ENCODE measurements at places on chromosomes 12 and 14.

DNA sequence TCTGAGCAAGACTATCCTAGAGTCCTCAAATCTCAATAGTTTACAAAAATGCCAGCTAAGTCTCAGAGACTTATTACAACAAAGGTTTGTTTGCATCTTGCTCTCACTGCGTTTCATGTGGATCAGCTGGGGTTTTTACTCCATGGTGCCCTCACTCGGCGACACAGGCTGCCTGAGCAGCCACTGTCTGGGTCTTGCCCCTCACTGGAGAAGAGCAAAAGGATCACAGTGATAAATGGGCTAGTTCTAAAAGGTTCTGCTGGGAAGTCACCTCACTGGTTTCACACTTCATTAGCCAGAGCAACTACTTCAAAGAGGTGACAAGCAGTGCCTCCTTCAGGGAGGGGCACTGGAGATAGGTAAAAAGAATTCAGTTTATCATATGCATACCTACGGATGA is 392.0 kb downstream of the RPL10L start:
- DNase-seq = no peak

DNA sequence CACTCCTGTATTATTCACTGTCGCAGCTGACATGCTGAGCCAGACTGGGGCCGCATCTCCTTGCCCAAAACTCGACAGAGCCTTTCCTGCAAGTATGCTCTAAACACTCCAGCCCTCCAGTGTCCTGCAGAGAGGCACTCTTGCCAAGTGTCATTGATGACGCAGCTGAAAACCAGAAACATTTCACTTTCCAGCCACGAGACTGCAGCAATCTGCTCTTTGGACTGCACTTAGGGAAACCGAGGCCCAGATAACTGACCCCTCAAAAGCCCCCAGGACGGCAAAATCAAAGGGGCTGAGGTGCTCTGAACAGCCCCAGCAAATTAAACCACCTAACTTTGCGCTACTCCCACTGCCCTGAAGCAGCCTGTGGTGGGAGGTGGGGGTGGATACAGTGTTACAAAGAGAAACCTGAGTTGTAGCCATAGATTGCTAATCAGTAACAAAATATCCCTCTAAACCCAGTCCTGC is 2.6 kb downstream of the CCDC85C start:
- DNase-seq = no peak

DNA sequence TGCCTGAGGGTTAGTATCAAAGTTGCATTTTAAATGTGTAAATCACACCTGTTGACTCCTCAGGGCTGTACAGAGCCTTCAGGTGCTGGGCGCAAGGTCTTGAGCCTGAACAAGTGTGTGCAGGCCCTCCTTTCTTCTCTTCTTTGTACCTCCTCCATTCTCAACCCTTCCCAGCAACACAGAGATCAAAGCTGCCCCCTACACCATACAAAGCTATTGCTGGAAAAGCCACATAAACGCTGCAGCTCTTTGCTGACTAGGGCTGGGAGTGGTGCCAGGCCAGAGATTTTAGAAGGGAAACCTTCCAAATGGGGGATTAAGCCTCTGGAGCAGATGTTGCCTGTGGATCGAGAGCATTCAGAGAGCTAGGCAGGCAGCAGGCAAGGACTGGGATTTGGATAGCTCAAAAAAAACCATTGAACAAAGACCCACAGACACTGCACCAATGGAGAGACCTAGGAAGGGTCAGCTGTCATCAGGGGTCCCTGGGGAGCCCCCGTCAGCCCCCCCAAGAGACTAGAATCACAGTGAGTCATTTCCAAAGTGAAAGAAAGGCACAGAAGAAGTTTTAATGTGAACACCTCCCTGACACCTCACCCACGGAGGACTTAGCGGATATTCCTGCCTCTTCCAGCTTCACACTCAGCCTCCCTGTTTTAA is 18.2 kb upstream of the SUSD6 start:
- DNase-seq = no peak

- DNase-seq = no peak
These were observed 118.0 kb downstream of the SINHCAF start for GRCh38 chr12:31207799-31208465.

GRCh38 chr12:105960319-105961083 is 178.3 kb downstream of the NUAK1 start:
- DNase-seq = no peak

DNA sequence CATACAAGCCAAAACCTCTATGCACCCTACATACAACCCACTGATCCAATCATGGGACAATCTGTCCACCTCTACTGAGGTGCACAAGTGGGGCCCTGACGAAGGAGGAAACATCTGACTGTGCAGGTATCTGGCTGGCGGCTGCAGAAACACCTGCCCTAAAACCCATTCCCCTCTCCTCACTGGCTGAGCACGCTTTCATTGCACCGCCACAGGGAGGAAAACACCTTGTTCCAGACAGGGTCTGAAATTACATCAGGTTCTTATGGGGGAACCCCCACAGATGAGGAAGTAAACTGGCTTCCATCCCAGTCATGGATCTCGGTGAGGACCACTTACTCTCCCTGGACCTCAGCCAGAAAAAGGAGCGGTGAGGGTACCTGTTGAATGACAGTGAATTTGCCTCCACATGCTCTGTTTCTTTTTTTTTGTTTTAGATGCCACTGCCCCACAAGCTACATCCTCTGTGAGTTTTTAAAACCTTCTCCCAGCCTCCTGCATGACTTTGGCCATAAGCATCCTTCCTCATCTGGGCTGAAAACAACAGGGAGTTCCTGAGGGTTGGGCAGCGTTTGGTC is 23.8 kb upstream of the DGLUCY start:
- no peak for DNase-seq

GRCh38 chr14:26200687-26201086 is 397.1 kb downstream of the NOVA1 start:
- DNase-seq = no peak

DNA sequence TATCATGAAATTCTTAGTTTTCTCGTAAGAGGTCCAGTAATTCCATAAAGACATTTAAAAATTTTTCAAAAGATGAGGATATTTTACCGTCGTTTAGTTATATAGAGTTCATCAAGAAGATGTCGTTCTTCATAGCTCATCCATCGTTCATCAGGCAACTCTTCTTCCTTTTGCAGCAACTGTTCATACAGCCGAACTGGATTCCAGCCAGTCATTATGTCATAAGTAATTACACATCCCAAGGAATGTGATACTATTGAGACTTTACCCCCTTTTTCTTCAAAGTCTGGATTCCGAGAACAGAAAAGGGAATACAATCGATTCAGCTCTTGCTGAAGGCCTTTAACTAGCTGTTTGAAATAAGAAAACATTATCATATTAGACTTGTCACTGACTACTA is 90.3 kb downstream of the DDHD1 start:
- DNase-seq = peak; percentile 25

GRCh38 chr14:89915114-89915878 is 39.2 kb downstream of the EFCAB11 start:
- peak; percentile 76 for DNase-seq

DNA sequence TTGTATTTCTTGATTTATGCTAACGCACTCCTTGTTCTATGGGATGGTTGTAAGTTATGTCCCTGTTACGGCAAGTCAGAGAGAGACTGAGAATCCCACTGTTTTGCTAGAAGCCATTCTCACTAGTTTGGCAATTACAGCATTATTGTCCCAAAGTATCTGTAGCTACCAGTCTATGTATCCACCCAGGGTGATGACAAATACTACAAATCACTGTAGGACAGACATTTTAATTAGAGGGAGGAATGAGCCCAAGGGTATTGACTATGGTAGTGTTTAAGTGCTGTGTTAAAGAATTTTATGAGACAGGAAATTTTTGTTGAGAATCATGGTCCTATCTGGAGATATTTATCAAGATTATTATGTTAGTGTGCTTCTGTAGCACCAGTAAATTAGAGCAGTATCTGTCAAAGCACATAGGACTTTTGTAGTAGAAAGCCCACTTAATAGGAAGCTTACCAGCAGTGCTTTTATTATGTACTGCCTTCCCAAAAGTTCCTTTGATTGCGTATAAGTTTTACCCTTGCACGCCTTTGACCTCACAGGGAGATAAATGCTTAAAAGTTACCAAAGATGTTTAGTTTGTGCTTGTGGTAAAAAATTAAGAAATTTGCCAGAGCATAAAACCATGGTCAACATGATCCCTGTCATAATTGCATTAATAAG is 10.7 kb downstream of the PRKCH start:
- no peak for DNase-seq

DNA sequence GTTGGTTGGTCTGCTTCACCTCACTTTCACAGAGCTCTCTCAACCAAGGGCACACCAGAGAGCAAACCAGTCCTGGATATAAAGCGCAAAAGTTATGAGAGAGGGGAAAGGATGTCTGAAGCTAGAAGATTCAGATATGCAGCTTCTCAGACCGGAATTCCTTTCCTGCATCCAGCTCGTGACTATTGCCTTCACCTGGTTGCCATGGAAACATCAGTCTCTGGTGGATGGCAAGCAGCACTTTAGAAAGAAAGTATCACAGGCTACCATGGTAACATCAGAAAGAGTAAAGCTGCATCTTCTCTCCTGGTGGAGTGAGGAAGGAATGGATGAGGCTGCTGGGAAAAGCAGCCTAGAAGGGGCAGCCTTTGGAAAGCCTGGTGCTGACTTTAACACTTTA is 13.7 kb downstream of the REM2 start:
- no peak for DNase-seq
